ENCODE measurements at places on chromosomes 2 and 18. TPM values are rescaled to one million over a fixed set of nuclear protein-coding genes. Genes with fewer than 3 reads are reported as not detected.

- no peak for DNase-seq
Observed at GRCh38 chr2:18703555-18703954, 114.2 kb upstream of the NT5C1B start.

ALPP gene
- not detected for total RNA-seq

DNA sequence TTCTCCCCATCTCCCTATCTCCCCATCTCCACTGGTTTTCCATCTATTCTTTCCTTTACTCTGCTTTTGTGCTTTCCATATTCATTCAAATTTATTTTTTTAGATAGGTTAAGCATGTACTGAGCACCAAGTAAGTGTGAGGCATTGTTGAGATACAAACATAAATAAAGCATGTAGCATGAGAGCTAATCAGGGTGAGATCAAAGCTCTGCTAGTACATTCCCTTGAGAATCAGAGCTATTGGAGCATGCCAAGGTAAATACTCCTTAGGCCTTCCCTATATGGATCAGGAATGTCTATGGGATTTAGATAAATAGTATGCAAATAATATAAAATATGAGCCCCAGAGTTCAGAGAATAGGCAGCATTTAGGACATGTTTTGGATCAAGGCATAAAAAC lies 25.3 kb downstream of the BABAM2 start:
- no peak for DNase-seq

DNA sequence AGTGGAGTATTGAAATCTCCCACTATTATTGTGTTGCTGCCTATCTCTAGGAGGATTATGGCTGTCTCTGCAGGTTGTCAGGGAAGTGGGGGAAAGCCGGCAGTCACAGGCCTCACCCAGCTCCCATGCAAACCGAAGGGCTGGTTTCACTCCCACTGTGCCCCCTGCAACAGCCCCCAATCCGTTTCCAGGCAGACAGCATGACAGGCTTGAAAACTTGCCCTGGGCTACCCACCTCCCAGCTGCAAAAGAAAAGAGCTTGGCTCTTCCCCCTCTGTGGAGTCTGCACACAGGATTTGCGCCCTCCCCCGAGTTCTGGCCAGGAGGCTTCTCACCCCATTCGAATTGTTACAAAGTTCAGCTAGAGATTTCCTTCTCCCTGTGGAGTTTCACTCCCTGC lies 87.4 kb upstream of the MSTN start:
- no peak for DNase-seq

DNA sequence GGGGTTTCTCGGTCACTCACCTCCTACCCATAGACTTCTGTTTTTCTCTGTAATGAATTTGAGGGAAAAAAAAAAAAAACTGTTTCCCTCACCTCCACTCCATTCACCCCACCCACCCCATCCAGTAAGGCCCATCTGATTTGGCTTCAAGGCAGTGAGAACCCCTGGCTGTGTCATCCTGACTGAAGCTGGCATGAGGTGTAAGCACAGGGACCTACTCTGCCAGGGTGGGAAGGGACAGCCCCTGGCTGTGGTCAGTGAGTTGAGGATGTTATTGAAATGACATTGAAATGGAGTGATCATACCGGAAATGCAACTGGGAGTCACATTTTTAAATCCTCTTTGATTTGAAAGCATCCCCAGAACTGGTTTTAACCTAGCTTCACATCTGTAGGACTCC lies 19.1 kb upstream of the BCL2L11 start:
- DNase-seq: no peak

DNA sequence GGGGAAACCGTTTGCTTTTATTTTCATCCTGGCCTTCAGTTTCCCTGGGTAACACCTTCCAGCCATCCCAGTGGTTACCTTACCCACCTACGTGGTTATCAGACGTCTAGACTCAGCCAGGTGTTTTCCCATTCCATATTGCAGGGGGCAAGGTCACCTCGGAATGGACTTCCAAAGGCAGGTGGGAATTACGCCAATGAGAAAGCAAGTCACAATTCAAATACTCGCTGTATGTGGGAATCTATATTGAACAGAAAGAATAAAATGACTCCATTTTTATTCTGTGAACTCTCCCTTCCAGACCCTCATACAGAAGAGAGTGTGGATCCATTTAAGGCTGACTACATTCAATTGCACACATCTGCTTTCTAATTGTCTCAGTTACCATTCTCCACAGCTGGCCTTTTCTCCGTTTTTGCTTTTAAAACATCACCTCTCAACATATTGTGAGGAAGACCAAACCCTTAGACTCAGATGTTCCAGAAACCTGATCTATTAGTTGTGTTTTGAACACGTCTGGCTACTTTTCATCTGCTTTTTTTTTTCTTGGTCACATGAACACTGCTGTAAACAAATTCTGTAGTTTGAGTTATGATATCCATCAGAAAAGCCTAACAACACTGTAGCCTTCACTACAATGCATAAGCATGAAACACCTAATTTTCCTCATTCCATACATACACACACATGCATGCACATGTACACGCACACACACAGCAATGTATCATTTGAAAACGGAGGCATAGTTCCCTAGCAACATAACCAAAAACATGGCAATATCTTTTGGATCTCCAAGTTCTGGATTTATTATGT lies 59.8 kb downstream of the BCL2 start:
- DNase-seq: no peak

GRCh38 chr2:201908901-201909300 lies 102.6 kb downstream of the CDK15 start:
- no peak for DNase-seq

GRCh38 chr2:217077831-217078407 lies 218.1 kb upstream of the TNP1 start:
- no peak for DNase-seq

DNA sequence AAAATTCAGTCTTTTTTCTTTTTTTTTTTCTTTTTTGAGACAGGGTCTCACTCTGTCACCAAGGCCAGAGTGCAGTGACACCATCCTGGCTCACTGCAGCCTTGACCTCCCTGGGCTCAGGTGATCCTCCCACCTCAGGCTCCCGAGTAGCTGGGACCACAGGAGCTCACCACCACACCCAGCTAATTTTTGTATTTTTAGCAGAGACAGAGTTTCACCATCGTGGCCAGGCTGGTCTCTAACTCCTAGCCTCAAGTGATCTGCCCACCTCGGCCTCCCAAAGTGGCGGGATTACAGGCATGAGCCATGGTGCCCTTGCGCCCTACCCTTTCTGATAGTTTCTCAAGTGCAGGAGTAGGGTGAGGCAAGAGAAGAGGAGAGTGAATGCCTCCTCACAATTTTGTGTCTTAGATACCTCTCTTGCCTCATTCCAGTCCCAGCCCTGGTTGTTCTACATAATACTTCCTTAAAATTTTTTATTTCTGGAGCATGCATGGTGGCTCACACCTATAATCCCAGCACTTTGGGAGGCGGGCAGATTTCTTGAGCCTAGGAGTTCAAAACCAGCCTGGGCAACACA lies 68.2 kb upstream of the CAB39 start:
- no peak for DNase-seq

C2orf42 gene
- total RNA-seq: 10.4 TPM

SP140L gene
- 8.2 TPM for total RNA-seq

- no peak for DNase-seq
Observed at GRCh38 chr2:236319036-236319435, 54.8 kb upstream of the ASB18 start.

GRCh38 chr2:160912276-160912675 lies 248.0 kb upstream of the TANK start:
- no peak for DNase-seq

DNA sequence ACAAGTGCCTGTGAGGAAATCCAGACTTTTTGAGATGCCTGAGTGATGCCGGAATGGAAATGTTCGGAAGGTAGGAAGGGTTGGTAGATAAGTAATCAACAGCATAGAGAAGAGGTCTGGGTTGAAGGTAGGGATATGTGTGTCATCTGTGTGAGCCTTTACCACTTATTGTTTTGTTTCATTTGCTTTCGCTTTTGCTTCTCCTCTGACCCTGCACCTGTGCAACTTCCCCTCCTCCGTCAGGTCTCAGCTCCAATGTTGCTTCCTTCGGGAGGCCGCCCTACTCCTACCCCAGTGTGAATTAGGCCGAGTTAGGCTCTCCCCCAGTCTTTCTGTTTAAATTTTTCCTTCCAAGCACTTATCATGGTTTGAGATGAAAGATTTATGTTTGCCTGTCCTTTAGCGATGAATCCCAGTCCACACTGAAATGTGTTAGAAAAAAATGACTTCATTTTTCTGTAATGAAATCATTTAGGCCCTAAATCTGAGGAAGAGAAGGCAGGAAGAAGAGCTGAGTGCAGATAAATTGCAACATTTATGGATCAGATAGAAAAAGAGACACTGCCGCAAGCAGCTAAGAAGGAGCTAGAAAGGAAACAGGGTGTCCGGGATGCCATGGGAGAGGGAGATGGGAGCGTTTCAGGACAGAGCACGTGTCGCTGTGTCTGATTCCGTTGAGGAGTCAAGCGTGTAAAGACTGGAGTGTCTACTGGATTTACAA lies 139.6 kb upstream of the PELI1 start:
- no peak for DNase-seq

DNA sequence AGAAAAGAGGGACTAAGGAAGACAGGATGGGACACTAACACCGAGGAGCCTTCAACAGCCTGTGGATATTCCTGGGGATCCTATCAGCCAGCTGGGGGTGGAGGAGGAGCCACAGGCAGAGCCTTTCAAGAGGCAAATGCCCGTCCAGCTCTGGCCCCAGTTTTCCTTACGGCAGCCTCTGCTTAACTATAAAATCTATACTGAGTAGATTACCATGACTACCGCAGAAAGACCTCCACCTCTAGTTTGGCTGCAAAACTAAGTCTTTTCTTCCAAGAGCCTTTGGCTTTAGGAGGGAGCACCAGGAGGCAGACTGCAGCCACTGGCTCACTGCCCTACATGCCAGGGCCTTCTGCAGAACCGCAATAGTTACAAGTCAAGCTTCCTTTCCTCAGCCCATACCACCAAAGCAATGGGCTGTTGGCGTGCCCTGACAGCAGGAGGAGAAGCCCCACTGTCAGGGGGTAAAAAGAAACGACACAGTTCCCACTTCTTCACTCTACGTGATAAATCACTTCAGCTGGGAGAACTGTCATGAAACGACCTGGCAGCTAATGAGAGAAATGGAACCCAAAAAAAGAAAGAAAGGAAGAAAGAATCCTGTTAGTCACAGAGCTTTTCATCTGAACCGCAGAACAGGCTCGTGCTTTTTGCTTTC lies 25.1 kb upstream of the CREB1 start:
- no peak for DNase-seq

SCYGR6 gene
- not detected for total RNA-seq

DNA sequence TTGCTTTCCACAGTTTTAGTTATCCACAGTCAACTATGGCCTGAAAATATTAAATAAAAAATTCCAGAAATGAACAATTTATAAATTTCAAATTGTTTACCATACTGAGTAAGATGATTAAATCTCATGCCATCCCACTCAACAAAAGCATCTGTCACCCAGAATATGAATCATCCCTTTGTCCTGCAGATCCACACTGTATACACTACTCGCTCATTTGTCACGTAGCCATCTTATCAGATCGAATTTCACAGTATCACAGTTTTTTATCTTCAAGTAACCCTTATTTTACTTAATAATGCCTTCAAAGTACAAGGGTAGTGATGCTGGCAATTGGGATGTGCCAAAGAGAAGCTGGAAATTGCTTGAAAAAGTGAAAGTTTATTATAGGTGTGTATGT lies 291.8 kb upstream of the LRATD1 start:
- no peak for DNase-seq

DDX1 gene
- 99.0 TPM for total RNA-seq

GRCh38 chr2:69933254-69933828 lies 18.4 kb downstream of the MXD1 start:
- DNase-seq: no peak

SPC25 gene
- total RNA-seq: 4.4 TPM

RUFY4 gene
- not detected for total RNA-seq

GRCh38 chr2:101446869-101447268 lies 28.0 kb downstream of the RFX8 start:
- no peak for DNase-seq

DNA sequence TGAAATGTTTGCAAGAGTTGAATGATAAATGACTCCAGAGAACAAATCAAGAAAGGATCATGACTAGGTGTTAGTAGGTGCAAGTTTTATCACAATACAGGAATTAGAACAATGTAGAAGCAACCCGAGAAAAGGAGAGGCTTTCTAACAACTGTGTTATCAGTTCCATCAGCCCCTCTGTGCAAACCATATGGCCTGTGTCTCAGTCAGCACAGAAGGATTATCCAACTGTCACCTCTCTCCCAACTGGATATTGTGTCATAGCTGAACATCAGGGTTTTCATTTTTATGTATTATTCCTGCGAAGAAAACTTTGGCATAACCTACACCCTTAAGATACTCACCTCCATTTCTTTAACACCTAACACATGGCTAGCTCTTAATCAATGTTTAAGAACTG lies 321.6 kb upstream of the RND3 start:
- DNase-seq: no peak

- DNase-seq: no peak
Observed at GRCh38 chr18:7822435-7823331, 255.6 kb downstream of the PTPRM start.

DNA sequence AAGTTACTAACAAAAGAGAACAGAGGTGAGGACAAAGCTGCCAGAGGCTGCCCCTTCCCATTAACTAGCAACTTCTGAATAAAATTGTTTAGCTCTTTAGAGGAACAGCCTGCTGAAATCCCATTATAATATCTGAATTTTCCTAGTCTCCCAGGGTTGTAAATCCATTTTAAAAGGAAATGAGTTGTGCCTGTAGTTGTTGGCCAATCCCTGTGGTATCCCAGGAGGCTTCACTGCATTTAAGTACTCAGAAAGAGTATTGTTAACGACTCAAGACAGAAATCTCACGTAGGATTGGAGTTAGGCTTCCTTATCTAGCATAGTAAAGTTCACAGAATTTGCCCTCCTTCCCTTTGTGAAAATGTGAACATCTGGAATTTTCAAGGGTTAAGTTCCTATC lies 8.9 kb downstream of the LAPTM4A start:
- DNase-seq: no peak

DNA sequence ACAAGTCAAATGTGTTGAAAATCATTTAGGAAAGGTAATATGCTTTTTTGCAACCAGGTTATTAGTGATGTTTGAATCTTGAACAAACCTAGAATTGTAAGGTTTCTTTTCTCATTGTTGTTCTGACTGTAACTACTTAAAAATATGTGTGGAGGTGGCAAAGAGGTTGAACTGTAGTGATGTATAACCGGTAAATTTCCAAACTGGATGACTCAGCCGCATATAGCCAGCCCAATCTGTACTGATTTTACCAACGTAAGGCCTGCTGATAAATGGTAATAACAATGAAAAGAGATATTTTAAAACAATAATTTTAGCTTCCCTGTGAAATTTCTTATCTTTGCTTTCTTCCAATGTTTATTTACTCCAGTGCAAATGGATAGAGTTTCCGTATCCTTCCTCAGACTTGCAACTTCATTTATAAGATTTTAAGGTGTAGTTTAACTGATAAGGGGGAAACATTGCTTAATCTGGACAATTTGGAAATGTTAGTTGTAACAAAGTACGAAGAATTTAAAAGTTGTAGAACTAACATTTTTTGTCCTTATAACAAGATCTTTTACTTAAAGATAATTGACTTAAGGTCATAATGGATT lies 1170.4 kb upstream of the ZEB2 start:
- DNase-seq: no peak

GRCh38 chr2:129006135-129006886 lies 687.6 kb upstream of the HS6ST1 start:
- no peak for DNase-seq
